ENCODE measurements at places on chromosomes 4 and X.

GRCh38 chr4:142548491-142548890, 297.6 kb downstream of the INPP4B start:
- DNase-seq, result no peak

DNA sequence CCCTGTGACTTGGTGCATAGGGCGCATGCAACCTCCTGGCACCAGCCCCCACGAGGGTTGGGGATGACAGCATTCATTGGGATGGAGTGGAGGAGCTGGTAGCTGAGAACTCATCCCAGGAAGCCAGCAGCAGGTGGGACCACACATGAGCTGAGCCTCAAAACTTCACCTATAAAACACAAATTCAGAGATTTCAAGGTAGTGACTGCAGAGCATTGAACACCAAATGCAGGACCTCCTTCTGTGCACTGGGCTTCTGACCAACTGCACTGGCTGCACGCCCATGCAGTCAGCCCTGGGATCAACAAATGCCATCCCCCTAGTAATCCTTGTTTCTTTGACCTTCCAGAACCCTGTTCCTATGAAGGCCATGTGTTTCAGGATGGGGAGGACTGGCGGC, 197.8 kb downstream of the FRAS1 start:
- no peak for DNase-seq

DNA sequence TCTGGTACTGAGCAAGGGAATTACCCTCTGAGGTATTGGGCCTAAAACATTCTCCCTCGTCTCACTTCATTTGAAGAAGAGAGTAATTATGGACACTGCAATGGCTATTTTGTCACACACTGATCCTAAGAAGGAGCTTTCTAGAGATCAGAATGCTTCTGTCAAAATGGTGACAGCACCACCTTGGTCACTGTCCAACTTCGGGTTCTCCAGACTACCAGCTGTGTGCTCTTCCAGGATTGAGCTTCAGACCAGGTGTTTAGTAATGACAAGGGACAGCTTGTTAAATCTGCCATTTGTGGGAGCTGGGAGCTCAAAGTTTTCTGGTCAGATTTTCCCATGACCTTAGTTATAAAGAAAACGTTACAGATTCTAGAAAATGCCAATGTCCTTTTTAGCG, 105.4 kb downstream of the POLA1 start:
- DNase-seq, result no peak

DNA sequence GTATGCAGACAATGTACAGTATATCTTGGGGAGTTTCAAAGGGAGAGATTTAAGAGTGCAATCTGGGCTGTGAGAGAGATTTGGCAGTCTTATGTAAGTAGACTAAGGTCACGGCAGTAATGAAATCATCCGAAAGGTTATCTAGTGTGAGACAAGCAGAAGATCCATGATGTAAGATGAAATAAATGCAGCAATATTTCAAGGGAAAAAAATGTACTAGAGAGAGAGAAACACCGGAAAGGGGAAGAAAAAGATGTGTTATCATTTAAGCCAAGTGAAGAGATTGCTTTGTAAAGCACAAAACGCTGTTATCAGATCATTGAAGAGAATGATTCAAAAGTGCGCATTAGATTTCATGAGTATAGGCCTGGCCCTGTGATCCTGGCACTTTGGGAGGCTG, 88.4 kb upstream of the GUCY1A1 start:
- no peak for DNase-seq

DNA sequence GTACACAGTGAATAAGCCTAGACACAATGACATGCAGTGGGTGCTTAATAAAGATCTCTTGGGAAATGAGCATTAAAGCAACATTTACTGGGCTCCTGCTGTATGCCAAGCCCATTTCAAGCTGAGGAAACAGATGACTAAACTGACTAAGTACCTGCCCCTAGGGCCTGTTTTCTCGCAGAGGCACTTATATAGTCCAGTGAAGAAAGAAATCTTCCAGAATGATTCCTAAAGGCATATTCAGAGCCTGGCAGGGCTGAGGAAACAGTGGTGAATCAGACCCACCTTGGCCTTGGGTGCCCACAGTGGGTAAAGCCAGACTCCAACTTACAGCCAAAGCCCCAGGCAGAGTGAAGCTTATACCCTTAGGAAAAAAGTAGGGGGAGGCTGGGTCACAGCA, 22.0 kb upstream of the S100P start:
- DNase-seq, result no peak

DNA sequence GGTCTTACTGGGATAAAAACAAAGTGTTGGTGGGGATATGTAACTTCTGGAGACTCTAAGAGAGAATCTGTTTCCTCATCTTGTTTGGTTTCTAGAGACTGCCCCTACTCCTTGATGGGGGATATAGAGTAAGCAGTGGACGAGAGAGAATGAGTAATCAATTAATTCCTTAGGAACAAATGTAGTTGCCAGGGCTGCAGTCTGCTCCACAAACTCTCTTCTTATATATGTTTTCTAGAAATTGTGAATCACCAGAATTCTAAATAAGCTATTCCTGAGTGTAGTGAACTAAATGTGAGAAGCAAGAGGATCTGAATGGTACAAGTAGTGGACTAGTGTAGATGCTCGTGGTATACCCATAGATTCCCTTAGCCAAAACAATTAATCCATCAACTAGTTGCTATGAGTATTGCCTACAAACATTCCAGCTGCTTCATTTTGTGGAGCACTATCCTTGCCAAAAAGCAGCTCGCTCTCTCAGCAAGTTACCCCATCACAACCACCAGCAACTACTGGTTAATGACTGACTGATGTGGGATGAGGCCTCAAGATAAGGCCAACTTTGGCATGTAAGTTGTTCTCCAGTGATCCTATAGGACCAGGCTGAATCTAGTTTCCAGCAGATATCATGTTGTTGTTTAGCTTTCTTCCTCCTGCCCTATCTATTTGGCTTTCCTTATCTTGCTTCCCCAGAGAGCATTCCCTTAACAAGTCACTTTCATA, 273.0 kb downstream of the SLC7A11 start:
- no peak for DNase-seq

DNA sequence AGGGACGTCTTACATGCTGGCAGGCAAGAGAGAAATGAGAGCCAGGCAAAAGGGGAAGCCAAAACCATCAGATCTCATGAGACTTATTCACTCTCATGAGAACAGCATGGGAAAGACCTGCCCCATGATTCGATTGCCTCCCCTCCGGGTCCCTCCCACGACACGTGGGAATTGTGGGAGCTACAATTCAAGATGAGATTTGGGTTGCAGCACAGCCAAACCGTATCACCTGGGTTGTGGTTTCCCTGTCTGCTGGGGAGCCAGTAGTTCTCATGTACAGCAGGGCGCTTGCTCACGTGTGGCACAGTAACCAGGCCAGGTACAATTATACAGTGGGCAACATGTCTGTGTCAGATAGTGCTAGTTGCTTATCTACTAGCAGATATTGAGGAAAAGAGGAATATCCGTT, 11.1 kb upstream of the RS1 start:
- DNase-seq, result no peak

Data from stimulated activated CD8-positive, alpha-beta memory T cell treated with anti-CD3 and anti-CD28 coated beads, Interleukin-7, amount 100 ng/mL, for 1 hour (primary cell).